Hindlimb muscle (tissue), 1 donor: ENCODE measurements at places on chromosomes 3 and 15.

DNA sequence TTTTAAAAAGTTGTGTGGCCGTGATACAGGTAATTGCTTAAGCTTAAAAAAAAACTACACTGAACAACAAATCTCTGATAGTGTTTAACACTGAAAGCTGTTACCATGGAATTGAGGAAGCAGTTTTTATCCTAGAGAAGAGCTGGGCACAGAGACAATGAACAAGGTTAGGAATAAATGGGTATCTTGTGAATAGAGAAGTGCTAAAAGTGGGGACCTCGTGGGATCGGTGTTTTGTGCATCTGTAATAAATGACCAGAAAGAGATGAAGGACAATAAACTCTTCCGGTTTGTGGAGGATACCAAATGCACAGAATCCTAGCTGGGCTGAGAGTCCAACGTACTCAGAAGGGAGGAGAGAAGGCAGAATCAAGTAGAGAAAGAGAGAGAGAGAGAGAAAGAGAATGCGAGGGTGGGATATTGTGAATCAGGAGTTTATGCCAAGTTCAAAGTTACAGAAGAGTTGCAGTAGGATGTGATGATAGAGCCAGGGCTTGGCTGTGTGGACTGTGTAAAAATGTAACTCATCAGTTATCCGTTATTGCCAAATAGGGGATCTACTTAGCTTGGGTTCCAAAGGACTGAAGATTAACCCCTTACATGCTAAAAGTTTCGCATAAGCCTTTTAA, 148.9 kb downstream of the IL20RB start:
- DNase-seq: no peak

- no peak for DNase-seq
Observed at GRCh38 chr15:83398626-83399025, 48.5 kb upstream of the SH3GL3 start.

GRCh38 chr3:7194071-7194835, 333.3 kb downstream of the GRM7 start:
- DNase-seq: no peak

DNA sequence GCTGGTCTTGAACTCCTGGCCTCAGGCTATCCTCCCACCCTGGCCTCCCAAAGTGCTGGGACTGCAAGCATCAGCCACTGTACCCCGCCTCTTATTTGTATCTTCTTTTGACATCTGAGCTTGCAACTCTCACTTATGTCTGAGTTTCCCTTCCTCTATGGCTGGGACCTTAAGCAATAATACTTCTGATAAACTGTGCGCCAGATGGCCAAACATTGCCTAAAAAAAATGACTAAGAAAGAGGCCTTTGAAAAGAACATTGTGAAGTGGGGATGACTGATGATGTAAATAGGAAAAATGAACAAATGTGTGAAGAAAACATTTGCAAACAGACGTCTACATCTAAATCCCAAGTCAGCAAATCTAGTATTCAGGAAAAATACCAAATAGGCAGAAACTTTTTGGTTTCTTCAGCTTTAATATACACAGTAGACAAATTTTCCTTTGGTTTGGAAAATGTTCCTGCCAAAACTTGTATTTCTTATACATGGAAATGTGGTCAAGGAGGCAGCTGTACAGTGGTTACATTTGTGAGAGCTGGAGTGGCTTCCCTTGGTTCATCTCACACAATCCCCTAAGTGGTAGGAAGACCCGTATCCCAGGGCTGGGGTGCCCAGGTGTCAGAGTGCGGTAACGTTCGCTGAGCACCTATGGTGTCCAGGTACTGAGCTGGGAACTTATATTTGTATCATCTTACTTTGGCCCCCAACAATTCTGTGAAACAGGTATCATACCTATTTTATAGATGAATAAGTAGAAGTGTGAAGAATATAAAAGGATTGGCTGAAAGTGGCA, 11.6 kb upstream of the TFRC start:
- no peak for DNase-seq

GRCh38 chr3:62416144-62416543, 42.8 kb upstream of the FEZF2 start:
- no peak for DNase-seq

- DNase-seq: no peak
Observed at GRCh38 chr3:63400246-63400860, 122.2 kb downstream of the SYNPR start.

GRCh38 chr15:78102741-78103140, 10.4 kb downstream of the SH2D7 start:
- no peak for DNase-seq

DNA sequence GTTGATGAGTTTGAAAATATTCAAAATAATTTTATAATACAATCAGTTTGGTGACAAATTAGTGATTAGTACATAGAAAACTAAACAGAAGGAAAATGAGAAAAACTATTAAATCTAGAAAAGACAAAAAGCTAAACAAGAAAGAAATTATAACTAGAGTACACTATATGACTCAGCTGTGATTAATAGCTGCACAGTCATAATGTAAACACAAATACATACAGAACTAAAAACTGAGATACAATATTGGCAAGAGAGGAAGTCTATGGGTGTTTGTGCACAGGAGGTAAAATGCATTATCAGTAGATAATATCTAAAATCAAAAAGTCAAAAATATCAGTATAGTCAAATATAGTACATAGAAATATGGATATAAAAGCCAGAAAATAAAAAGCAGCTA, 80.7 kb upstream of the PCSK6 start:
- DNase-seq: no peak

DNA sequence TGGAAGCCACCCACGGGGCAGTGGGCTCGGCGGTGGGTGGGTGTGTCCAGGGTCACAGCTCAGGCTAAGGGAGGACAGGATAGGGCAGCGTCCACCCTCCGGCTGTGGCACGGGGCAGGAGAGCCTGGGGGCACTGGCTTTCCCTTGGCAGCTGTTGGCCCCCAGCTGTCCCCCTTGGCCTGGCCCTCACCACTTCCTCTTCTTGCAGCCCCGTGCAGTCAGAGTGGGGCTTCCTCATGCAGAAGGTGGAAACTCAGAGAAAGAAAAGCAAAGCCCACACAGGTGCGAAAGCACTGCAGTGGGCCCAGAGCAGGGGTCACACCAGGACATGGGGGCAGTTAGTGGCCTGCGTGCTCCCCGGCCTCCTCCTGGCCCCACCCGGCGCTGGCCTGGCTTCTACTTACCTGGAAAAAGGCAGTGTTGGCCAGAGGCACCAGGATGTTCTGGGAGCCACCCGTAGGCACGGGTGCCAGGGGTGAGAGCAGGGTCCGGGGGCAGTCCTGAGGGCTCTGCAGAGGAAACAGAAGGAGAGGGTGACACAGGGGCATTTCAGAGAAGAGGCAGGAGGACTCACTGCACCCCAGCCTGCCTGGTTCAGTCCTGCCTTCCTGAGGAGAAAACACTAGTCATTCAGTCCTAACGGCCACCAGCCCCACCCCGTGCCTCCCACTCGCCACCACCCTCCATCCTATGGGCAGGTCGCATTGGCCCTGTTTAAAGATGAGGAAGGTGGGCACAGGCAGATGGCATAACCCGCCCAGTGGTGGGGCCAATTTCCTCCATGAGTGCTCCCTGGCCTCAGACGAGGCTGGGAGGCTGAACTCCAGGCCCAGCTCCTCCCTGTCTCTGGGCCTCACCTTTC, 28.3 kb downstream of the PLXND1 start:
- DNase-seq: no peak

- peak; percentile 15 for DNase-seq
Observed at GRCh38 chr3:58388550-58389091, 45.0 kb downstream of the PDHB start.

DNA sequence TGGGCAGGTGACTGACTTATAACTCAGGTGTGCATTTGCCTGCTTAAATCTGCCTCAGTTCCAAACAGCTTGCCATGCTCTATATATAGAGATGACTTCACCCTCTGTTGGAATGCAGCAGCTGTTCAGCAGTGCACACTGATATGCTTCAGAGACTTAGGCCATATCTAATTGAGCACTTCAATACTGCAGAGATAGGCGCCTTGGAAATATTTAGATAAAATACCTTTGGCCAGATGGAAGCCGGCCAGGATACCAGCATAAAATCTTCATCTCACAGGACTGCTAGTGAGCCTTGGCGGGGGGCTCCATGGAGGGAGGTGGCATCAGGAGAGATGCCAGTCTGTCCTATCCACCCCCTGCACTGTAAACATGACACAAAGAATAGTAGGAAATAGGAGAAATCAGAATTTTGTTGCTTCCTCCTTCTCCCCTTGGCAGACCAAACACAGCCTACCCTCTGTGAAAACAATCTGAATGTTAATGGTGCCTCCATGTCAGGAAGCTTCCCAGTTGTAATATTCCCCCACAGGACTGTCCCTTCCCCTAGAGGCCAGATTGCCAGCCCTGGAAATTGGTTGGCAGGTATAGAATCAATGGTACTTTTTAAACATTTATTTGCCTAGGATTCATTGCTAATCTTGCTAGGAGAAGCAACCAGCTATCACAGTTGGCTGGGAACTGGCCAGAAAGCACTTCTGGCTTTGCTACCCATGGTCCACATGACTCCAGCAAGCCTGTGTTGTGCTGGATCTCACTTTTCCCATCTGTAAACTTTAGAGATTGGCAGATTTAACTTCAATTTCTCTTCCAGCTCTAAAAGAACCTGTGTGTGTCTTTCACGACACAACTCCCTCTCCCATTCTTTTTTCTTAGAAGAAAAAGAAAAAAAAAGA, 215.5 kb upstream of the KCNMB2 start:
- peak; percentile 48 for DNase-seq

- DNase-seq: no peak
Observed at GRCh38 chr15:87597346-87598052, 659.0 kb downstream of the NTRK3 start.

GRCh38 chr3:186691676-186692075, 25.5 kb upstream of the KNG1 start:
- no peak for DNase-seq

DNA sequence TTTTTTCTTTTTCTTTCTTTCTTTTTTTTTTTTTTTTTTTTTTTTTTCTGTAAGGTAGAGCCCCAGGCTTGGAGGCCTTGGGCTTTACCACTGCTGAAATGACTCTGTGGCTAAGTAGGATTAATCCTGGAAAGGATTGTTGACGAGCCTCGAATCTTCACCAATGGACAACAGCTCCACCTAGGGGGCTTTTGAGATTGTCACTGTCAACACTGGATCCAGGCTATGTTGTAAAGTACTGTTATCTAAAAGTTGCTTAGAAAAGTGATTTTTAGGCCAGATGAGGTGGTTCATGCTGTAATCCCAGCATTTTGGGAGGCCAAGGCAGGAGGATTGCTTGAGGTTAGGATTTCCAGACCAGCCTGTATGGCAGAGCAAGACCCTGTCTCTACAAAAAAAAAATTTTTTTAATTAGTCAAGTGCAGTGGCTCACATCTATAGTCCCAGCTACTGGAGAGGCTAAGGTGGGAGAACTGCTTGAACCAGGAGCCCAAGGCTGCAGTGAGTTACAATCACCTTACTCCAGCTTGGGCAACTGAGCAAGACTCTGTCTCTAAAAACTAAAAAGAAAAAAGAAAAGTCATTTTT, 41.6 kb downstream of the KLHL18 start:
- DNase-seq: peak; percentile 73
